ENCODE measurements at places on chromosomes 2 and 18.

DNA sequence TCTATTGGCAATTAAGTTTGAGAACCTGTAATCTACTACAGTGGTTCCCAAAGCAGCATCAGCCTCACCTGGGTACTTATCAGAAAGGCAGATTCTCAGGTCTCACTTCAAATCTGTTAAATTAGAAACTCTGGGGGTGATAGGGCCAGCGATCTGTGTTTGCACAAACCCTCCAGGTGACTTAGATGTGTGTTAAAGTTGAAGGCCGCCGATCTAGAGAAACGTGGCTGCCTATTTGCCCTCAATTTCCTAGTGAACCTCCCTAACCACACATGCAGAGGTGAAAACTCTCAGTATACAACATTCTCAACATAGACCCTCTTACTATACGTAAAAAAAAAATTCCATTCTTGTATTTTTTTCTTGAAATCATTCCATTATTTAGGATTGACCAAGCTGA, 14.2 kb downstream of the KLHL41 start:
- no peak for DNase-seq

DNA sequence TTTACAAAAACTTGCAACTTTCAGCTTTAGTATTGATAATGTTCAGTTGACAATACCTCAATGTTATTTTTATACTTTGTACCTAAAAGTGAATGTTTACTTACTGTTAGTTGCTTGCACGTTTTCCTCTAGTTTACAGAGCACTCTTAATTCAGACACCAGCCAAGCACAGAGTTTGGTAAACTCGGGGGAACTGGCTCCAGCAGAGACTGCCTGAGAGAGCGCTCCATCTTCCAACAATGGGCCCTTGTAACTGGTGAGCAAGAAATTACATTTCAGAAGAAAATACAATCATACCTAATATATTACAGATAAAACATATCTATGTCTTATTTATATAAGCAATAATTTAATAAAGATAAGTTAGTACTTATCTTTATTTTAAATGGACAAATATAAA, 3.7 kb downstream of the FAM98A start:
- DNase-seq: no peak

GRCh38 chr2:172893671-172894070, 158.0 kb downstream of the RAPGEF4 start:
- no peak for DNase-seq

- DNase-seq: no peak
Observed at GRCh38 chr18:67514901-67515540, 1.5 kb downstream of the DSEL start.

DNA sequence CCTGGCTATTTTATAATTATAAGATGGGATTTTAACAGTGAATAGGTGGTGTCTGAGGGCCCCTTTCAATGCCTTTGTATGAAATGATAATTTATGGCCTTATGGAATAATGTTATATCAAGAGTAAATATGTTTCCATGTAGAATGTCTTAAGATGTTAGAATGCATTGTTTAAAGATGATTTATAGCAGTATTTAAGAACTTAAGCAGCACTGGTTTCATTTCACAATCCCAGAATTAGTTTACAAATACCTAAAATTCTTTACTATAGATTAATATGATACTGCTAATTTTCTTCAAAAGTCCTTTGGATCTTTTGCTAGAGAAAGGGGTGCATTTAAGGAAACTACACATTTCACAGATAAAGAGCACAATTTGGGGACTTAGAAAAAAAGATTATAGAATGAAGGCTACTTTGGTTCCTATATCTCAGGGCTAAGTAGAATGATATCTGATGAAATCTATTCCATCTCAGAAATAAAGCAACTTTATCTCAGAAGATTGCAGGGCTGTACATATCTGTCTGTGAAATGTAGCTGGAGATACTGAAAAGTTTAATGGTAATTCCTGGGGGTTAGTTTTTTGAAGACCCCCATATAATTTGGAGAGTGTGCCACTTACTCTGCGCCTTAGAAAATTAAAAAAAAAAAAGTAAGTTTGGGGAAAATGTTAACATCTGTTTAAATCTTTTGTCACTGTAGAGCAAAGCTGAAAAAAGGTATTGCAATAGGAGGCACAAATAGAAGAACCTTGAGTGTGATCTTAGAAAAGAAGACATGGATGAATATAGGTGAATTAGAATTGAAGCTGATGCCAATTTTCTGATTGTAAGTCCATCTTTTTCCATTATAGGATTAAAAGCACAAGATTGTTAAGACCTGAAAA, 123.4 kb downstream of the GULP1 start:
- DNase-seq: no peak

- no peak for DNase-seq
Observed at GRCh38 chr2:65061910-65062339, 5.7 kb downstream of the CEP68 start.

DNA sequence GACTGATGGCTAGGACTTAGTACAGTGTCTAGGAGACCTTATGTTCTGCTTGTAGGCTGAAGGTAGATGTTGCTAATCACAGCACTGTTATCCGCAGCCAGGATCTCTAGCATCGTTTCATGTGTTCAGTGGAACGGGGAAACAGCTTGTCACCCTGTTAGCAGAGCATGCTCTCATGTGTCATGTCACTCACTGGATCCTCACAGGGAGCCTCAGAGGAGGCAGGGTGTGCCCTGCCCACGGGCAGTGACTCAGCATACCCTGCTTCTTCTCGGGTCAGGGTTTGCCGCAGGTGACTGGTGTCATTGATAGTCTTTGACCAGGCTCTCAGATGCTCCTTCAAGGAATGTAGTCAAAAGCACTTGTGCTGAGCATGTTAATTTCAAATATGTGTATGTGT, 44.4 kb downstream of the RPIA start:
- DNase-seq: no peak

DNA sequence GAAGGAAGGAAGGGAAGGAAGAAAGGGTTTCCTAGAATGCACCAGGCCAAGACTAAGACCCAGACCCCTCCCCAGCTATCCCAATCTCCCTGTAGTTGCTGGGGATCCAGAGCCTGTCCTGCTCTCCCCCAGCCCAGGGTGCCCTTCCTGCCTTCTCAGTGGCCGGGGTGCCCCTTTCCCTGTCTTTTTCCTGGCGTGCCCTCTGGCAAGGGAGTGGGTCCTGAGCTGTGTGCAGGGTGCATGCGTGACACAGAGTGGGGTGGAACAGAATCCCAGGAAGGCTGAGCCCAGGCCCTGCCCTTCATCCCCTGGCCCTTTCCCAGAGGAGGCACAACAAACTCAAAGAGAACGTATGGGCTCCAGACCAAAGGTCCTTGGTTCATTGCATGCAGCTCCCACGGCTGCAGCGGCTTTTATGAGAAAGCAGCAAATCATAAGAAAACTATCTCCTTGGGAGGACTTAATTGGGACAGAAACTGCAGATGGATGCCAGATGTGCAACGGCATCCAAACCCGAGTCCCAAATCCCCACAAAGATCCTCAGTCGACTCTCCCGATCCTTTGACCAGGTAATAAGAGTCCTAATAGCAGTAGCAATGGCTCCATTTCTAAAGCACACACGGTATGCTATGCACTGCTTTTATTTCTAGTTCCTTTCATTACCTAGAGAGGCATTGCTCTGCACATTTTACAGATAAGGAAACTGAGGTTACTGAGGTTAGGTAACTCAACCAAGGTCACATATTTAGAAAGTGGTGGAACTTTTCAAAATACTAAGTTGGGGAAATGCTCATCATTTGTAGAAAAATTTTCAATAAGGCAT, 12.7 kb upstream of the ARID5A start:
- no peak for DNase-seq

DNA sequence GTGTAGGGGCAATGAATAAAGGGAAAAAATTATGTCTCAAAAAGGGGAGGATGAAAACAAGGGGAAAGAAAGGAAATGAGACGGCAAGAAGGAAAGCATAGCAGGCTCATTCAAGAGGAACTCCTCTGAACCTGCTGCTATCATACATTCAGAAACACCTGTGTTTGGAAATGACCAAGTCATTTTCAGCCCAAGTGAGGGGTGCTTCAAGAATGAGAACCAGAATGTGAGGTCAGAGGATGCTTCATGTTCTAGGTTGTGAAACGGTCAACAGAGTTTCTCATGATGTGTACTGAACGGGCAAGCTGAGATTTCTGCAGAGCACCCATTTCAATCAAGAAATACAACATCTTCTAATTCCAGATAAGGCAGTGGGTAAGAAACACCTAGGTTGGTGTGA, 1367.2 kb upstream of the CELF4 start:
- DNase-seq: no peak

DNA sequence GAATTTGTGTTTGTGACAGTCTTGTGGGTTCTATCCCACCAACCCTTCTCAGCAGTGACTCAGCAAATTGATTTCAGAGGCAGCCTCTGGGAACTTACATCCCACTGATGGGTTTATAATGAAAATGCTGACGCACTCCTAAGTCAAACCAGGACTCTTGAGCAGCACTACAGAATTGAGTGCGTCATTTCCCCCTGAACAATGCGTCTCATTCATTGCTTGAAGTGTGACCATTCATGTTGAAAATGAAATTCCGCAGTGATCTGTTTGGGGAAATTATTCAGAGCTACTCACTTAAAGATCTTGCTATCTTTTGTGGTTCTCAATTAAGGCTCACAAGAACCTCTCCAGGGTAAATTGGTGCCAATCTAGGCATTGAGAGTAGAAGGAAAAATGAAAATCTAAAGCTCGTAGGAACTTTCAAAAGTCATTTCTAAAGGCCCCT, 417.7 kb upstream of the SLC14A2 start:
- DNase-seq: no peak

DNA sequence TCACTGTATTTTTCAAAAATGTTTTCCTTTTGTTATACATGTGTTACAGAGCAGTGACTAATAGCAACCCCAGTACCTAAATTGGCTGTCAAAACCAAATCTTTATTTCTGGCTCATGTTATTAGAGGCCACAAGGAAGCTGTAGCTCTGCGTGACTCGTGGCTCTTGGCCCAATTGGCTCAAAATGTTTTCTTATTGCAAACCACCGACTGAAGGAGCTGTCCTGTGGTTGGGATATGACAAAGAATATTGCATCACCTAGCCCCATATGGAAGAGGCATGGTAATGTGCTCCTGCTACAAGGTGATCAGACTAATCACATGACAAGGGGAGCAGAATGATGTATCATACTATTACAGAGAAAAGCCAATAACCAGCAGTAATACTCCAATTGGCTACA, 1058.5 kb downstream of the CBLN2 start:
- no peak for DNase-seq

DNA sequence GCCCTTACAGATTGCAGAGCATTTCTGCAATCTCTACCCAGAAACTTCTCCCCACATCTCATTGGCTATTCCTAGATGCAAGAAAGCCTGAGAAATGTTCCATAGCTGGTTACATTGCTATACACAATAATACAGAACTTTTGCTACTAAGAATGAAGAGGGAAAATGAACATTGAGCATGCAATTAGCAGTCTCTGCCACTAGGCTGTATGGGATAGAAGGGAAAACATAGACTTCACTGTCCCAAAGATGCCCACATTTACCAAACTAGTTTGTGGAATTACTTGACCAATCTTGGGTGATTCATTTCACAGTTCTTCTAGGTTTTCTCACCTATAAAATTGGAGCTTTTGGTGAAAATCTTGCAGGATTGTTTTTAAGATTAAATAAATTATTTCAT, 265.7 kb upstream of the NT5C1B start:
- DNase-seq: no peak

DNA sequence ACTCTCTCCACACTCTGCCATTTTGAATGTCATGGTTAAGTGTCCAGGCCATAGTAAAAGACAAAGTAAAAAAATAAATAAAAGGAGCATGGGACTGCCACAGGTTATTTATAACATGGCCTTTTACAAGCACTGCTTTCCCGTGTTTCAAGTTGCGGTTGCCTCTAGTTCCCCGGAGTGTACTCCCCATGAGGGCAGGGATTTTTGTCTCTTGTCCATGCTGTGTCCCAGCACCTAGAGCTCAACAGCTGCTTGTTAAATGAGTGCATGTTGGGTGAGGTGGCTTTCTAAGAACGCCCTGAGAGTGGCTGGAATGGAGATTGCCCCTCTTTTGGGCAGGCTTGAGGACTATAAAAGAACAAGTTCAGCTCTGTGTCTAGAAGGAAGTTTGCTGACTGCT, 8.4 kb downstream of the CAVIN2 start:
- DNase-seq: no peak

DNA sequence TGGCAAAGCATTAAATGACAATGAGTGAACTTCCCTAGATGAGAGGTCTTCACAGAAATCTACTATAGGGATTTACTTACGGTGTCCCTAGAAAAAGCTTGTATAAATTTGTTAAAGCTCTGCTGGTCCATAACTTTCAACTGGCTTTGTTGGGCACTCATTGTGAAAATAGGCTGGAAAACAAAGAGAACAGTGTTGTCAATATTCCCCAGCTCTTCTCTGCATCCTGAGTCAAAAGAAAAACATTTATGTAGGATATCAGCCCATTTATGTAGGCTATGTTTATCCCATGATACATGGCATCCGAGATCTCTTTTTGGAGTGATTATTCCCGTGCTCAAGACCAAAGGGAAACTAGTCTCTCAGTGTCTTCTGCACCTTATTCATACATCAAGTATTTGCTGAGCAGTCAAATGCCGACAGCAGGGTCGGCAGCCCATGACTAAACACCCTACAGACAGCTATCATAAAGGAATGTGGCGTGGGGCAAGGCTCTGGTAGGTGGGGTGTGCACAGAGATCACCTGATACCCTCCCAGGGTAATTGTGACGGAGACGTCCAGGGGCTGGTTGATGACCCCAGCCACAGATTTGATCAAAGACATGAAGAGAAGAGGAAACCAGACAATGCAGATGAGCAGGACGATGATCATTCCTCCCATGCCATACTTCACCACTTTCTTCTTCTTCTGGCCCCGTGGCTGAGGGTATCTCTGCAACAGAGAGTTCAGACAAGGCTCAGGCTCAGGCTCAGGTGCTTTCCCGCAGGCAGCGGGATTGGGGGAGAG, 155.9 kb downstream of the NAPG start:
- no peak for DNase-seq

GRCh38 chr18:73318739-73319479, 451.1 kb upstream of the NETO1 start:
- DNase-seq: no peak

DNA sequence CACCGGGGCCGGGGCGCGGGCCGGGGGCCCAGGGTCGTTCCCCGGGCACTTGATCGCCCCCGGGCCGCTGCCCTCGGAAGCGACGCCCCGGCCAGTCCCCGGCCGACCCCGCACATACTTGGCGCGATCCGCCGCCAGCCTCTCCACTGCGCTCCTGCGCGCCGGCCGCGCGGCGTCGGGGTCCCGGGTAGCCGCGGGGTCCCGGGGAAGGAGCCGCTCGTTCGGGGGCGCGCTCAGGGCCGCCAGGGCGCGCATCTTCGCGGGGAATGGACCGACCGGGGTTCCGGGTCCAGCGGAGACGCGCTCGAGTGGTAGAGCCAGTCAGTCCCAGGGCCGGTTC, 204 bp downstream of the FAM110C start:
- no peak for DNase-seq

DNA sequence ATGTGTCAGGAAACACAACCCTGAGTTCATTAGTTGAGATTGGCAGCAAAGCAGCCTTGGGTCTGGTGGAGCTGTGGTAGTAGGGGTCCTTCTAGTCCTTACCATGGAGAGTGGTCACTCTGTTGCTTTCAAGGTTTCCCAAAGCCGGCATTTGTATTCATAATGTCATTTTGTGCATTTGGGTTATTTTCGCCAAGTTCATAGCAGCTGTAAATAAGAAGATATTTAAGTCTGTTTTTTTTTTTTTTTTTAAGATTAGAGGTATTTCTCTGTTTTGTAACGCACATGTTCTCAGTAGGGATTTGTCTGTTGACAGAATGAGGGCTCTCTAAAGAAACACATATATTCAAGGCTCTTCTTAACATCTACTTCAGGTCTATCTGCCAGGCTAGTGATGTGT, 114.1 kb downstream of the PRPF40A start:
- DNase-seq: no peak
